ENCODE measurements at places on chromosomes 6 and 20.

DNA sequence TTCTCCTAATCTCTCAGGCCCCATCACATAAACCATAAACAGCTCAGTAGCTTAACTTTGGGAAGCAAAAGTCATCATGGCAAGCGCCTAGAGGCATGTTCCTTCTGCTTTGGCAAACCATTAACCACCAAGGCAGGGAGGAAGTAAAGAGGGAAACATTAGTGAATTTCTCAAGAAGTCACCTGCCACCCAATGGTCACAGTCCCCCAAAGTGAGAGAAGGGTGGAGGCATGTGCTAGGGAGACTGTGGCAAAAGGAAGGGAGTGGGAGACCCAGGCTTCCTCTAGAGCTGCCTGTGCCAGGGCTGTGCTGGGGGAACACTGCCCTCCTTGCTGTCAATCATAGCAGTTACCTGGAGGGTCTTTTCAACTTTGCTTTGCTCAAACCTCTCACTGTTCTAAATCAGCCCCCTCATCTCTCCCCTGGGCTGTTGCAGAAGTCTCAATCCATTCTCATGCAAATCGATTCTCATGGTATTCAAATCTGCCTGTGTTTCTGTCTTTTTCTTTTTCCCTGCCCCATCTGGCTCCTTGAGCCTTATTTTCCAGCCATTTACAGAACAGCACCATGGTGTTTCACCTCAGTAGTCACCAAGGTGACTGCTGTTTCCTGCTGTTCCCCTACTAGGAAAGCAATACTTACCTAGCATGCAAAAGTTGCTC, 1.8 kb upstream of the RNF24 start:
- DNase-seq = no peak

GRCh38 chr6:149925253-149925973, 2.5 kb upstream of the RAET1G start:
- DNase-seq = no peak

DNA sequence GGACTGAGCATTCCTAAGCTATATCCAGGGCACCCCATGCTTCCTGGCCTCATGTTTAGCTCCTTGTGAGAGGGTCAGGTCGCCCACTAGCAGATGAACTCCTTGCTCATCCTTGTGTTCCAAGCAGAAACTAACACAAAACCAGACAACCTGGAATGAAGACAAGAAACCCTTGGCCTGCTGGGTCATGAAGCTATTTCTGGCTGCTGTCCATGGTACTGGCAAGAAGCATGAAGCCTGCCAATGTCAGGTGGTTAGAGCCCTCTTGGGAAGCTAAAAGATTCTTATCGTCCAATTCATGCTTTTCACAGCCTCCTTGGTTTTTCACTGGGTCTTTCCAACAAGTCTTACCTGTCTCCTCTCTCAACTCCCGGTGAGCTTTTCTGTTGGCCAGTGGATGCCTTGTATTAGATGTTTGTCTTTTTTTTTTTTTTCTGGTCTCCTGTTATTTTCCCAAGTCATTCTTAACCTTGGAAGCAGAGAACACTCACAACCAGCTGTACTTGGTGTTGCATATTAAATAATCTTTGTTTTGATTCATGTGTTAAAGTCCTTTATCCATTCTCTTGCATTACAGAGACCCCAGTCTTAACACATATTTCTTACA, 180.3 kb downstream of the ANKRD60 start:
- DNase-seq = no peak

GRCh38 chr6:92623431-92623830, 795.9 kb downstream of the EPHA7 start:
- DNase-seq = no peak

- DNase-seq = no peak
Measured at GRCh38 chr6:167734662-167735083, 92.0 kb upstream of the AFDN start.

- no peak for DNase-seq
Measured at GRCh38 chr6:134774201-134774638, 175.7 kb downstream of the ALDH8A1 start.

GRCh38 chr6:29696147-29697125, 15.5 kb upstream of the ZFP57 start:
- DNase-seq = no peak

DNA sequence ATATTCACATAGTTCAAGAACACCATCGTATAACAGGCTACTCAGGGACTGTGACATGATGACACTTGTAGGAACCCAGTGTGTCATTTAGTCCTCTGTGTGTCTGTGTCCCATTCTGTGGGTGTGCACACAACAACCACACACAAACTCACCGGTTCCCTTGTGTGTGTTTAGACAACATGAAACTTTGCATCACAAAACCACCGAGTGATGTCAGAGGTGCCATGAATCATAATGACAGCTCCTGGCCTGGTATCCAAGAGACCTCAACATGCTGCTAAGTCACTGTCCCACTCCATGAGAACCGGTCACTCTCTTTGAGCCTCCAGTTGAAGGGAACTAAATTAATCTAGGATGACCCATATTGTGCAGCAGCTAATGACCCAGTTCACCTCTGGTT, 421.3 kb downstream of the PREX1 start:
- DNase-seq = peak; percentile 12

- no peak for DNase-seq
Measured at GRCh38 chr6:89180971-89181370, 35.1 kb downstream of the PM20D2 start.

- DNase-seq = no peak
Measured at GRCh38 chr6:77298283-77298682, 165.0 kb downstream of the HTR1B start.

GRCh38 chr20:58054780-58055373, 173.6 kb downstream of the ANKRD60 start:
- no peak for DNase-seq

GRCh38 chr20:20073801-20074371, 21.6 kb downstream of the CFAP61 start:
- DNase-seq = no peak

GRCh38 chr6:142459271-142459670, 157.5 kb downstream of the ADGRG6 start:
- no peak for DNase-seq

DNA sequence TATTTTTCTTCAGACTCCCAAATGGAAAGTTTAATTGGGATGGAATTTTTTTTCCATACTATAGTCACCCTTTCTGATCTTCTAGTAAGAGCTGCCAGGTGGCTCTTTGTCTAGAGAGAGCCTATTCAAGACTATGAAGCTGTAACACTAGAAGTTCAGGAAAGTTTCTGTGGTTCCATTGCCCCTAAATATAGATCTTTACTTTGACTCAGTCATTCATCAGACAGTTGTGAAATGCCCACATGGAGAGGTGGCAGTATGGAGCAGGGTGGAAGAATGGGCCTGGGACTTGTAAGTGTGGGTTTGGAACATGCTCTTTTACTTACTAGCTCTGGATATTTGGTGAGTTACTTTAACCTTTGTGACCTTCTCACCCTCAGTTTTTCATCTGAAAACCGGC, 87.8 kb downstream of the CTNNBL1 start:
- DNase-seq = no peak

- no peak for DNase-seq
Measured at GRCh38 chr20:15546525-15547023, 1026.7 kb downstream of the KIF16B start.

DNA sequence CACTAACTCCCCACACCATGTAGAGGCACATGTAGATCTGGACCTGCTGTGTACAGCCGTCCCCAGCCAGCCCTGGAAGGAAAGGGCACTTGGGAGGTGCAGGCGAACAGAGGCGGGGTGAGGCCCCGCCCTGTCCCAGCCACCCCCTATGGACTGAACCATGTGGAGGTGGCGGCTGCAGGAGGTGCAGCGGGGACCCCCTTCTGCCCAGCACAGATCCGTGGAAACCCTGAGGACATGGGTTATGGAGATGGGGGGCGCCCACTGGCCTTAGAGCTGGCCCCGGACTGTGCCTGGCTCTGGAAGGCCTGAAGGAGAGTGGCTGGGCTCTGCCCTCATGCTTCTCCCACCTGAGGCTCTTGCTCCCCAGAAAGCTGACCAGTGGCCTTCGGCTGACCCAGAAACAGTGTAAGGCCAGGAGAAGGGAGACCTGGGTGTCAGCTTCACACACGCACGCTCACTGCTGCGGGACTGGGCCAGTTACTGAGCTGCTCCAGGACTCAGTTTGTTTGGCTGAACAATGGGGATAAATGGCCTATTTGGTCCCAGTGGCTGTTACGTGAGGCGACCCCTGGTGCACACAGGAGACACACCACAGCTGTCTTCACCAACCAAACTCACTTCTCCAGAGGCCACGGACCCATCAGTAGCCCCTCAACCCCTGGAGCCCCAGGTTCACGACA, 87.2 kb downstream of the GINS1 start:
- DNase-seq = no peak
